ENCODE measurements at places on chromosomes 1 and 21.

GRCh38 chr1:25727635-25728286 is 72.2 kb upstream of the SELENON start:
- no peak for DNase-seq

DNA sequence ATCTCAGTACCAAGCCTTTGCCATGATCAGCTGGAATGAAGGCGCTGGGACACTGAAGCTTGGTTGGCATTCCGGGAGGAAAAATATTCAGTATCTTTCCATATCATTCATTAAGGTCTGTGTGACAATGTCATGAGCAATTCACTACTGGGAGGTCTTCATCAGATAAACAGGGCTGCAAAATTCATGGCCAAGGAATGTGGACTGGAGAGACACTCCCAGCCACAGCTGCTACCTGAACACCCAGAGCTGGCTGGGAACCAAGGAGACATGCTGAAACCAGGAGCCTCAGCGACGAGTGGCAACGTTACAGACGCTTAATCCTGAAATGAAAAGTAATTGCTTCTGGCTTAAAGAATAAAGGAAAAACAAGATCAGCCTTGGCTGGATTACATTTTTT is 30.6 kb upstream of the DDAH1 start:
- no peak for DNase-seq

- DNase-seq = no peak
Measured at GRCh38 chr1:31467005-31467674, 54.1 kb downstream of the SERINC2 start.

GRCh38 chr1:91732291-91733107 is 153.5 kb downstream of the TGFBR3 start:
- DNase-seq = no peak

DNA sequence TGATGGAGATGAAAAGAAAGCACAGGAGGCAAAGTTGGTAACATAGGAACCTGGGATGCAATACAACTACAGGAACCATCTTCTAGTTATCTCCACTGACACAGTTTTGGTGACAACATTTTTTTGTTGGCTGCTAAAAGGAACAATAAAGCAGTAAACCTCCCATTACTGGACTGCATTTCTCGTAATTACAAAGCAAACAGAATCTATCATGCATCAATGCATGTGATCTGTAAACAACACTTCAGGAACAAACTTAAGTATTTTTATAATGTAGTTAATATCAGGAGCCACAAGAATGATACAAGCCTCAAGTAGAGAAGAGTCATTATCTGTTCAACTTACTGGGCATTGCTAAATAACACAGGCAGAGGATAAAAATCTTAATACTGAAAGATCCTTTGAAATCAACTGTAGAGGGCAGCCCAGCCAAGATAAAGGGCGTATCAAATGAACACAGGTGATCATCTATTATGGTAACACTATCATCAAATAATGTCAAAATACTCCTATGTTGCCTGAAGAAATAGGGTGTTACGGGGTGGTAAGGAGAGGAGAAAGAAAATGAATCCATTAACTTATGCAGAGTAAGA is 193.3 kb downstream of the EIF4G3 start:
- no peak for DNase-seq

DNA sequence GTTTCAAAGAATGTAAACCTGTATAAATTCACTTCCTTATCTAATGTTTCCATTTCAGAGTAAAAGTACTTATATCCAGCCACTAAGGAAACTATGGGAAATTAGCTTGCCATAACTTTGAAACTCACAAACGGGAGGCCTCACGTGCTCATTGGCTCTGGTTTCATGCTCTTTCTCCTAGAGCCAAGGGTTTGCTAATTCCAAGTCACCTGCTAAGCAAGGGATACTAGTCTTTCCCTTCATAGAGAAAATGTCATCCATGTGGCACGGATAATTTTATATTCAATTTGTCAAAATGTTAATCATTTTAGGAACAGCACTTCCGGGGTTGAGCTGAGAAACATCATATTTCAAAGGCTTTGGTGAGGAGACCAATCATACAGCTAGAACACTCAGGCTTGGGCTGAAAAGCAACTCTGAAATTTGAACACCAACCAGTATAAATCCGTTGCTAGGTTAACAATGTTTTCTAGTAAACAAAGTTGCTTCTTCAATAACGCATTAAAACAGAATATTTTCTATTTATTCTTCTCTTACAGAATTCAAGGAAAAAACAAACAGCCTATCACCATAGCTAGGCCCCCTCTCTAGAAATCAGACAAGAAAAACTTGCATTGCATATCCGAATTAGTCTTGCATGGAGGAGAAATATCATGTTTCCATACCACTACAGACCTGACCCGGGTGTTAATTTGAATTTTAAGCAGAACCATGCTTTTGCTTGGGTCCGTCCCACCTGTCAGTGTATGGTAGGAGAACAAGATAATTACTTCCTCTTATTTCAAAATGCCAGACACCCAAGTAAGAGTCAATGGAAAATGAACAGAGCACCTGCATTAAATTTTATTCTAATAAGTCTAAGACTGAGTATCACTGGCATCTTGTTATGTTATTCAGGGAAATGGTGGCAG is 196.1 kb upstream of the ESRRG start:
- DNase-seq = no peak

- DNase-seq = no peak
Measured at GRCh38 chr1:62022382-62022983, 172.2 kb upstream of the L1TD1 start.

DNA sequence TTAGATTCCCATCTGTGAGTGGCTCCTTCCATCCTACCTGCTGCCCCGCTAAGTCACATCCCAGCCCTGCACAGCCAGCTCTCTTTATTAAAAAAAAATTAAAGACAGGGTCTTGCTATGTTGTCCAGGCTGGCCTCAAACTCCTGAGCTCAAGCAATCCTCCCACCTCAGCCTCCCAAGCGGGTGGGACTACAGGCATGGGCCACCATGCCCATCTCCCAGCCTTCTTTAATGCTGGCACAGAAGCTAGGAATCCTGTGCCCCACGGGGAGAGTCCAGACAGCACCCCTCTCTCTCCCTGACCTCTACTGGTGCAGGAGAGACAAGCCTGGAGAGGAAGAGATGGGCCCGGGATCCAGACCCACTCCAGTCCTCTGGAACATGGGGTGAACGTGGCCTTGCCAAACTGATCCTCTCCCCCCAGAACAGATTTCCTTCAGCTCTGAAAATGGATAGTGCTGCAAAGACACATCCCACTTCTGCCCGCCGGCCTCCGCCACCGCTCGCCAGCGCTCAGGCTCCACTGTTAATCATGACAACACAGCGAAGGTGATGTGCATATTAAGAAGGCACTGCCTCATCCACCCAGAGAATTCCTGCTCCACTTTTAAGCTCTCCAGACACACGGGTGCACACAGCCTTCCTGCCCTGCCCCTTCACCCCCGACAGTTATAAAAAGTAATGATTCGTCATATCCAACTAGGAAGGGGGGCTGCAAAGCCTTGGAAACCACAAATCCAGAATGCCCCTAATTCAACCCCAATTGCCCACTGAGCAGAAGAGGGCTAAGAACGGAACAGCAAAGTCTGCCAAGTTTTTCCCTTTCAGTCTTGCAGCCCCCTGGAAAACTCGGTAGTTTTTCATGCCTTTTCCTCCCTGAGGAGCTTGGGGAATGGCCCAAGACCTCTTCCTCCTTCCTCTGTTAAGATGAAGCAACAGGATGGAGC is 68.1 kb downstream of the MRPL37 start:
- no peak for DNase-seq

GRCh38 chr1:84259989-84260388 is 41.5 kb upstream of the SAMD13 start:
- DNase-seq = no peak

- no peak for DNase-seq
Measured at GRCh38 chr1:174023440-174023839, 1.3 kb upstream of the RC3H1 start.

- no peak for DNase-seq
Measured at GRCh38 chr21:36422279-36423098, 37.3 kb downstream of the CHAF1B start.

DNA sequence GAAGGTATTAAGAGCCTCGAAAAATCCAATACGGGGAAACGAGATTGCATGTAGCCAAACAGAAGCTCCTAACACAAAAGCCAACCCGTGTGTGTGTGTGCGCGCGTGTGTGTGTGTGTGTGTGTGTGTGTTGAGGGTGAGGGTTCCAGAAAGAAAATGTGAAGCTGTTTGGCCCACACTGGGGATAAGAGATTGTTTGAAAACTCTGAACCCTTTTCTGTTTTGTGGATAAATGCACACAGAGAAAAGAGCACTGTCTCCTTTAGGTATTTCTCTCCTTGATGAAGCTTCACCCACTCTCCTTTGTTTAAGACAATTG is 1.9 kb downstream of the WLS start:
- no peak for DNase-seq

GRCh38 chr1:246567646-246568235 is 1.5 kb downstream of the CNST start:
- no peak for DNase-seq

DNA sequence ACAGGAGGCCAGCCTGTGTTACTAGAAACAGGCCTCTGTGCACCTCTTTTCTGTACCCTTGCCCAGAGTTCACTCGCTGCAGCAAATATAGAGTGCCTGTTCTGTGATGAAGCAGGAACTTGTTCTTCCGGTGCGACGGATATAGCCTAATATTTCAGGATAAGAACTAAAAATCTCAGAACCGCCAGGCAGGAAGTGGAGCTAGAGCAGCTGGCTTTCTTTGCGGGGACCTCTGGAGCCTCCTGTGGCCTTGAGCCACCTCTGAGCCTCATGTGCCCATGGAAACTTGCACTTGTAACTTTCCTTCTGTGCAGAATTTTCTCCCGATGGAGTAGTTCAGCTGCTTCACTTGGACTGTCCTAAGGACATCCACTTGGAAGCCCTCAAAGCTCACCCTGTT is 44.5 kb upstream of the VAMP3 start:
- no peak for DNase-seq

DNA sequence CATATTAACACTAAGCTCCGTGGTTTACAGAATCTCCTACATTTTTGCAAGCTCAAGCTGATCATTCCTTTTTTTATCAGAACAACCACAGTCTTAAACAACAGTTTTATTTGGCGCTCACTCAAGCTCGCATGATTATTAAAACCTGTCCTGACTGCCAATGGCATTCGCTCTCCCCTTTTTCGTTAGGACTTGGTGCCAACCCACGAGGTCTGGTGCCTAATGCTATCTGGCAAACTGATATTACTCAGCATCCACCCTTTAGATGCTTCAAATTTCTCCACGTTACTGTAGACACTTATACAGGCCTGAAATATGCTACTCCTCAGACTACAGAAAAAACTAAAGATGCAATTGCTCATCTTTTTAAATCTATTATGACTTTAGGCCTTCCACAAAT is 23.0 kb upstream of the ITLN1 start:
- no peak for DNase-seq

- DNase-seq = no peak
Measured at GRCh38 chr1:242219298-242219901, 220.5 kb upstream of the MAP1LC3C start.

DNA sequence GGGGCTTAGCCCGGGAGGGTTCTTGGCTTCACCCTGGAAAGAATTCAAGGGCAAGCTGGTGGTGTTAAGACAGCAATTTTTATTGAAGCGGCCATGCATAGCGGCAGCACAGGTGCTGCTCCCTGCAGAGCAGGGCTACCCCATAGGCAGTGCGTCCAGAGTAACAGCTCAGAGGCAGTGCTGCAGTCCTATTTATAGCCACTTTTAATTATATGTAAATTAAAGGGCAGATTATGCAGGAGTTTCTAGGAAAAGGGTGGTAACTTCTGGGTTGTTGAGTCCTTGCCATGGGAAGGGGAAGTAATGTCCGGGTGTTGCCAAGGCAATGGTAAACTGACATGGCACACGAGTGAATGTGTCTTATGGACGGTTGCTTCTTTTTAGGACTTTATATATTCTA is 57.0 kb downstream of the VPS26C start:
- DNase-seq = no peak

Data from CD4-positive, alpha-beta T cell treated with Interleukin-6 at 100 ng/mL for 8 hours (primary cell).